ENCODE measurements at places on chromosomes 3 and 15.

DNA sequence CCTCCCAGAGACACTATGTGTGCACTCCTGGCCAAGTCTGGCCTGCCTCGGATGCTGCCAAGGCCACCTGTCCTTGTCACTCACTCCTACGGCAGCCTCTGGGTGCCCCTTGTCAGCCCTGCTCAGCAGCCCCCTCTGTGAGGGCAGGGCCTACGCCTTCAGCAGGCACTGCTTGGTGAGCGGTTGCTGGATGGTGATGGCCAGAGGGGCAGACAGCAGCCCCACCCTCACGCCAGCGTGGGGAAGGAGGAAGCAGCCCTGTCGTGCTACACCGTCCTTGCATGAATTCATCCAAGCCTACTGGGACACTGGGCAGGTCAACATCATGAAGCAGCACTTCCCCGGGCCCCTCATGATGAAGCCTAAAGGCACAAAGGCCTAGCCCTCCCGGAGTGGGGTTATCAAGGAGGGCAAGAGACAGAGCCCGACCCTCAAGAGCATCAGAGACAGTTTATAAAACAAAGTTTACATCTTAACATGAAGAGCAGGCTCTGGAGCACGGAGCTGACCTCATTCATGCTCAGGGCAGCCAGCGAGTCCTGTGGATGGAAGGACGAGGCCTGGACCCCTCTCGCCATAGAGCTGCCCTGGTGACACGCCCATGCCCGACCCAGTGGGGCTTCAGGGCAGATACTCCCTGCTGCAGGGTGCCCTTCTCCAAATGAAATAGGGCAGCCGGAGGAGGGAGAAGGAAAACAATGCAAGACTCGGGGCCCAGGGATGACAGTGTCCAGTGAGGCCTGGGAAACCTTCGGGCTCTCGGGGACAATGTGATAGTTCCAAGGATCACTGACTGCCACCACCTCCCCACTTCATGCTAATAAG is 25.3 kb downstream of the CHDH start:
- DNase-seq, result no peak

GRCh38 chr3:155232605-155233004 is 60.9 kb downstream of the STRIT1 start:
- no peak for DNase-seq

- no peak for DNase-seq
Observed at GRCh38 chr3:169228522-169228921, 435.0 kb downstream of the MECOM start.

GRCh38 chr15:81481346-81481745 is 107.3 kb upstream of the TMC3 start:
- no peak for DNase-seq

DNA sequence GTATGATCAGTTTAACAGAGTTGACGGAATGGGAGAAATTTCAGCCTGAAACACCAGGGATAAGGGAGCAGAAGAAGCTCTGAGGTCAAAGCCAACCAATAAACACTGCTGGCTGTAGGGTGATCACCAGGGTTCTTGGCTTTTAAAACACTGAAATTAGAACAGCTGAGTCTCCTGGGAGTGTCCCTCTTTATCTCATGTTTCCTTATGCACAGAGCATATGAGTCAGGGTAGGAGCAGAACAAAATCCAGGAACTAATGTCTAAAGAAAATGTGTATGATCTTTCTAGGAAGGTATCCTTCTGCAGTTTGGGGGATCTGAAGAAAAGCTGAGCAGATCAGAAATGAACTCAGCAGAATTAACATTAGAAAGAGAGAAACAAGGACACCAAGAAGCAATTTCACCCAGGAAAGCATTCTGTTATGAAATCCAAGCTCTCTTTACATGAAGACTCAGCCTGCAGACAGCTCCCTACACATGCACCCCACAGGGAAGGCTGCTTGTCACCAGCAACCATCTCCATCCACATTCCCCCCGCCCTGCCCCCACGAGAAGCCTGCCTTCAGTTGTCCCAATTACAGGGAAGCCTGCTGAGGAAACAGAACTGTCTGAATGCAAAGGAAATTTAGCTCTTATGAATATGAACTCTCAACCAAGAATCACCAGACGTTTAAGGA is 469.7 kb downstream of the PDCD6IP start:
- no peak for DNase-seq

GRCh38 chr3:15983232-15983631 is 185.5 kb upstream of the ANKRD28 start:
- no peak for DNase-seq

Data from stimulated activated CD4-positive, alpha-beta T cell treated with anti-CD3 and anti-CD28 coated beads, Interleukin-1b, Interleukin-23, amount 100 ng/mL, for 1 hour (primary cell).